ENCODE measurements at places on chromosomes 12 and 14.

DNA sequence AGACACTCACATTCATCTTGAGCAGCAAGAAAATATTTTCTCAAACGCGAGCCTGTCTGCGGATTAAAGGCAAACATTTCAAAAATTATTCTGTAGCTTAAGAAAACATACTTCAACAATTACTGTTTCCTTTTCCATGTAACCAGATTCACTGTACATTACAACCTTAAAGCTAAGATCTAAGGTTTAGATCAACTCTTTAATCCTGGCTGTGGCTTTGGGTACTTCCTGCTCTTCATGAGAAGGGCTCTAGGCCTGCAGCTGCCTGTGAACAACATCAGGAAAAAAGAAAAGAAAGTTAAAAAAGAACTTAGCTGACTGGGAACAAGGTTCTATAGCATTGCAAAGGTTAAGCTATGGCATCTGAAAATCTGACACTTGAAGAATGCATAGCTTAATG, 21.4 kb upstream of the PIWIL1 start:
- no peak for DNase-seq

GRCh38 chr12:62436164-62436503, 30.5 kb upstream of the MON2 start:
- DNase-seq = no peak

DNA sequence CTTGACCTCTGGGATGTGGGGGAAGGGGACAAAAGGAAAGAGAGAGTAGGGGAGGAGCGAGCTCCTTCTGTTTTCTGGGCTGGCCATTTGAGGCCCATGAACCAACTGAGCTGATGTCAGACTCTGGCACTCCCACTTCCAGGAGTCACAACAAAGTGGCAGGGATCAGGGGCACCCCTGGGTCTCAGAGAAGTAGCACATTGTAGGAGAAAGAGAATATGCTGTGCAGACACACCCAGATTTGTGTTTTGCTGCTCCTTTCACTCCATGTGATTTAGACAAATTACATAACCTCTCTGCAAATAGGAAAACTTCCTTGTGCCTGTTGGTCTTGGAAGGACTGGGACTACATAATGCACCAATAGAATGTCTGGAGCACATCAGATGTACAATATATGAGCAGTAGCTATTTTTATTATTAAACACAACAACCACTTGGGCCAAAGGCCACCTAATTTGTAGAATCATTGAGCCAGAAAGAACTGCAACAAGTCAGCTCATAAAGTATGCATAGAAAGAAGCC, 265.5 kb downstream of the ZFP36L1 start:
- DNase-seq = no peak

GRCh38 chr14:103130965-103131364, 7.7 kb downstream of the TNFAIP2 start:
- no peak for DNase-seq

- no peak for DNase-seq
These were observed 12.7 kb downstream of the FOXN4 start for GRCh38 chr12:109296431-109296830.

DNA sequence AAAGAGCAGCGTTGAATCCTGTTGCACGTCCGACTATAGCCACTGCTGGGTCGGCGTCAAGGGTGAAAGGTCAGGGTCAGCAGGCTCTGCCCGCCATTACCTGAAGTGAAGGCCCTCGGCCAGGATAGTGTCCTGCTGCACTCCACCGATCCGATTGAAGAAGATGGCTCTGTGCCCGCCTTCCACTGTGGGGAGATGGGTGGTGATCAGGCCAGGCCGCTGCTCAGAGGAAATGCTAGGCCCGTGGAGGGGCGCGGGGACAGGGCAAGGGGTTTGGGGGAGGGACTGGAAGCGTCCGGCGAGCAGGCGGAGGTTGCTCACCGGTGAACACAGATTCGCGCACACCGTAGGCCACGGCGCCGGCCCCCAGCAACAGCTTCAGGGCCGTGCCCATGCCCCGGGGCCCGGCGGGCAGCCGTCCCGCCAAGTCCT, 352 bp downstream of the PHB2 start:
- no peak for DNase-seq

DNA sequence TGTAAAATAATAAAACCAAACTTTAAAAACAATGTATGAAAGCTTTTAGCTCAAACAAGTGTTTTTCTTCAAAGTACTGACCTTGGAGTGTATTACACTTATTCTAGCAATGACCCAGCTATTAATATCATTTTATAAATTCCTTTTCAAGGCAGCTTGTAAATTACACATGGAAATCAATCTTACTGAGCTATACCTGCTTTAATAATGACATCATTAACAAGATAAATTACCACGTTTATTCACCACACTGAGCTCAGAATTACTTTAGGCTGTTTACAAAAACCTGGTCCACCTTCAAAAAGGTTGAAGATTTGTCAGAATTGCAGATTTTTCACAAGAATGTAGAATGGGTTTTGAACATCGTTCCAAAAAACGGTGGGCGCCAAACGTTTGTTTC, 91.7 kb upstream of the RFLNA start:
- DNase-seq = no peak

DNA sequence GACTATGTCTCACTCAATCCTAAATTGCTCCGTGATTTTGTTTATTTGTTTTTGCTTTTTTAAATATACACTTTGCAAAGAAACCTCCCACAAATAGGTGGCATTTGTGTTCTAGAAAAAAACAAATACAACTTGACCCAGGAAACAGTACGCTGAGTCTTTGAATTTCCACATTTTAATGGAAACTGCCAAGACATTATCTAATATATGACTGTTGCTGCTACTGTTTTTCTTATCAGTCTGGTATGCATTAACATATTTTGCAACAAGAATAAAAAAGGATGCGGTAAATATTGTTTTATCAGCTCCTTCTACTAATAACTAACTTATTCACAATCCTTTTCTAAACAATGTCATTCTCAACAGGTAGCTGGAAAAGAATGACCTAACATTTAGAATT, 187.4 kb downstream of the LRIG3 start:
- DNase-seq = no peak

DNA sequence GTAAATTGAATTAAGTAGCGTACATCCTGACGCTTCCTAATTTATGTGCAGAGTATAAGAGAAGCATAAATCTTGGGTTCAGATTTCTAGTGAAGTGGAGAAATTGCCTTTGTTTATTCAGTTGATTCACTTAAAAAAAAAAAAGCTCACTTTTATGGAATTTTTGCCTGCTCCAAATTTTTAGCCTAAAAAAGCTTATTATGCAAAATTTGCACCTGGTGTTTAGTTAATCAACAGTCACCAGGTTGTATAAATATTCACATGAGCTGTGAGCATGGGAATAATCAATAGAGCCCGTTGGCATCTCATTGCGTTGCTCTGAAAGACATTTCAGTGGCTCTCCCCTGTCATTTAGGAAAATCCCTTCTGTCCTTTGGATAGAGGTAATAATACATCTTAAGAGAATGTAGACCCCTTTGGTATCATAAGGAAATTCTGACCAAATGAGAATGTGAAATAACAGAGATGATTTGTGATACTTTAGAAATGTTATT, 132.4 kb downstream of the SRGAP1 start:
- no peak for DNase-seq

GRCh38 chr12:10936506-10936905, 2.6 kb downstream of the TAS2R14 start:
- no peak for DNase-seq

- no peak for DNase-seq
These were observed 47.9 kb downstream of the GTF2A1 start for GRCh38 chr14:81172881-81173280.

DNA sequence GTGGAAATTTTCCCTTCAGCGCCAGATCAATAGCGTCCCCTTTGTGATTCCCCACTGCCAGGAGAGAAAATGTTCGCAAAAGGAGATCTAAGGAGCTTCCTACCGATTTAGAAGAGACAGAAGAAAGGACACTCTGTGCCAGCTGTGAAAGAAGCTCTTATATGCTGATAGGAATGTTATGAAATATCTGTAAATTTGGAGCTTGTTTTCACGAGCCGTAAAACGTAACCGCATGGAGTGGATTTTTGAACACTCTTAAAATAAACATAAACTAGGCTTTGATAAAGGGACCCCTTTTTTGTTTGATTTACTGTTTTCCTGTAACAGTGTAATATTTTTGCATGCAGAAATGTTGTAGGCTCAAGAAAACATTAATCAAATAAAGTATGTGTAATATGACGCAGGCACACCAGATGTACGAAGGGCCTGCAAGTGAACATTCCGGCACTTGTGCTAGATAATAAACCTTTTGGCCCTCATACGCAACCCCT, 346.8 kb downstream of the ETNK1 start:
- DNase-seq = no peak

- no peak for DNase-seq
These were observed 12.4 kb downstream of the GCN1 start for GRCh38 chr12:120181991-120182631.

- DNase-seq = no peak
These were observed 17.2 kb upstream of the LRRK2 start for GRCh38 chr12:40207551-40207950.

DNA sequence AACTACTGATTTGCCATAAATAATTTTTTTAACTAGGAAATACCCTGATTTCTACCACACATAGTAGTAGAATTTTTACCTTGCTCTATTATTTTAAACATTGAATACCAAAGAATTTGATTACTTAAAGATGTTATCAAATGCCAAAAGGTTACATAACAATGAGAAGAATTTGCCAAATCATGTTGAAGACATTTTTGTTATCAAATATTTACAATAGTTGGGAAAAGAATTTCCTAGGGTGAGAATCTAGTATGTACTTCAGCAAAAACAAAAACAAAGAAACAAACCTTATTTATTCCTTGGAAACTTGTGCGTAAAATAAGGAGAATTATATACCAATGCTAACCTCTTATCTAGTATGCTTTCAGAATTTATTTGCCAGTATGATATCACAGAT, 107.2 kb downstream of the SCAF11 start:
- no peak for DNase-seq

DNA sequence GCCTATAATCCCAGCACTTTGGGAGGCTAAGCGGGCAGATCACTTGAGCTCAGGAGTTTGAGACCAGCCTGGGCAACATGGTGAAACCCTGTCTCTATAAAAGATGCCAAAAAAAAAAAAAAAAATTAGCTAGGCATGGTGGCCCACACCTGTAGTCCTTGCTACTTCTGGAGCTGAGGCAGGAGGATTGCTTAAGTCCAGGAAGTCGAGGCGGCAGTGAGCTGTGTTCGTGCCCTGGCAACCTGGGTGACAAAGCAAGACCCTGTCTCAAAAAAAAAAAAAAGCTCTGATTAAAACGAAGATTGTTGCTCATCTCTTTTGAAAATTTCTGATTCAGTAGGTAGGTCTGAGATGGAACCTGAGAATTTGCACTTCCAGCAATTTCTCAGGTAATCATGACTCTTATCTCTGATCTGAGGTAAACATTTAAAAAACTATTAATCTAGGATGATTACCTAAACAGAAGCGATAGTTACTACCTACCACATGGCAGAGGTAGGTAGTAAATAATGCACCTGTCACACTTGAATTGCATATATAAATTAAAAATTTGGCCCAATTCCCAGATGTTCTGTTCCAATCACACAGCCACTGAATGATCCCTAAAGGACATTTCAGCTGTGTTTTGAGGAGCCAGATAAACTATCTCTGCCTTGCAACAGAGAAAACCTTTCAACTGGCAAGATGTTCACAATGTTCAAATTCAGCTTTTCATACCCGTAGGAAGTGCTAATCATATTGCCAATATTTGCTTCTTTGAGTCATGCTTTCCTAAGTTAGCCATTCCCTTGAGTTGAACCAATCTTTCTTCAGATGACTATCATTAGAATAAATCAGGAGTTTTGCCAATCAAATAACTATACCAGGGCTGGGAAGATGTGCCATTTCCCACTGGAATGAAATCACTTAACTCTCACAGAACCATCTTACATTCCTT, 4.2 kb upstream of the TEP1 start:
- DNase-seq = no peak

DNA sequence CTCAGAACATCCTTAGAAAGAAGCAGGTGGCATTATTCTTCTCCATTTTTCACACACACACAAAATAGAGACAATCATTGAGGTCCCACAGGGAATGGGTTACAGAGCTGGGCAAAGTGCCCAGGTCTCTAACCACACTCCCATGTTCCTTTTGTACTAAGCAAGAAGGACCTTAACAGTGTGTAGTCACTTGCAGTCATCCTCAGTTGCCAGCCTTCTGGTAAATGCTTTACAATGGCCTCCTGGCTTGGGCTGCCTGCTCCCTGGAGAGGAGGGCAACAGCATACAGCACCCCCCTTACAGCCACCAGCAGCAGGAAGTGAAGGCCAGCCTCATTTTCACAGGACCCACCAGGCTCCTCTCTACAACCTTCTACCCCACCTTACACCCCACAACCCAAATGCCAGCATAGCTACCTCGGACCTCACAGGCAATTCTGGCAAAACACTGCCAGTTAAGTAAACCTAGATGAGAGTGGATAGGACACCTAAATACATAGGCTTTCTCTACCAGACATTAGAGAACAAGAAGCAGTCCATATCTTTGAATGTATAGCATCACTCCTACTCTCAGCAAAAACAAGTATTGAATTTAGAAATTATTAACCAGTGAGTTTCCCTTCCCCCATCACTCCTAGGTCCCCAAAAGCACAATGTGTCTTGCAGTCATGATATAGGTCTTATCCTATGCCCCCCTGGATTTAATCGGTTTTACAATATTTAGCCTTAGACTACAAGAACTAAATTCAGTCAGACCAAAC, 88.1 kb downstream of the PPP2R5E start:
- no peak for DNase-seq

DNA sequence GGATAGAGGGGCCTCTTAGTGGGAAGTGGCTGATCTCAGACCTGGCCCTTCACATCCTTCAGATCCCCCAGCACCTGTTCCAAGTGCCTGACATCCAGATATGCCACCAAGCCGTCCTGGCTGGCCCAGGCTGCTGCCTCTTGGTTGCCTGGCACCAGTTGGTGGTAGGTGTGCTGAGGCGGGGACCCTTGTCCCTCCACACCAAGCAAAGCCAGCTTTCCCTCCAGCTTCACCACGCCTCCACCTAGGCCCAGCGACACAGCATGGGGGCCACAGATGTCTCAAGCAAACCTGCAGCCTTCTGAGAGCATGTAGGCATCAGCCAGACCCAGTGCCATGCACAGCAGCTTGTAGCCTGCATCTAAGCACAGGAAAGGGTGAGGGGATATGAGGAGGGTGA, 3.5 kb upstream of the CD63 start:
- DNase-seq = no peak

GRCh38 chr14:42961509-42961908, 1354.8 kb downstream of the LRFN5 start:
- no peak for DNase-seq

- DNase-seq = no peak
These were observed 217.3 kb downstream of the BCAT1 start for GRCh38 chr12:24731596-24731995.

DNA sequence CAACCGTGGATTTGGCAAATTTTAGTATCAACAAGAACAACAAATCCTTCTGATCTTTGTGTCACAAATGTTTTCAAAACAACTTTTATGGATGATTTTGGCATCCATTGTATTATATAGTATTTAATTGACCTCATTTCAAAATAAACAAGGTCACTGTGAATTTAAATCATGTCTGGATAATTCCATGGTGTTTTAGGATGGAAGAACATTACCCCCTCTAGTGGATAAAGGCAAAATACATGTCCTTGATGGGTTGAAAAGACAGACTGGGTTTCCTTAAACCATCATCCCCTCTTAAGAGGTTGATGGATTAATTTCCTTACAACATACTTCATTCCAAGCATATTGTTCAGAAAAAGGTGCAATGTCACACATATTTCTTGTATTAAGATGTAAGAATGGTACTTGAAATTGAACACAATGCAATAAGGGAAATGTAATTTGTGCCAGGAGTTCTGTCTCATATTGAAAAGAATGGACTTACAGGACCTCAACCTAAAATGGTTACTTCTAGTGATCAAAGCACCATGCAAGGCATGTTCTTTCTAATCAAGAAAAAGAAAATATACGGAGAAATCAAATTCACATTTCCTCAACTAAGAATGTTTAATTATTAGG, 352.0 kb downstream of the BCAT1 start:
- peak; percentile 33 for DNase-seq
